Stomach (tissue), 19 donors: ENCODE measurements at places on chromosomes 16 and 17. TPM values are rescaled to one million over a fixed set of nuclear protein-coding genes. Genes with fewer than 3 reads are reported as not detected.

The HEATR9 gene
- polyA plus RNA-seq: not detected

The ATP5PD gene
- 546 TPM for polyA plus RNA-seq

The CNGB1 gene
- 0.08 TPM for polyA plus RNA-seq

The HS3ST4 gene
- polyA plus RNA-seq: 0.58 TPM

The ITGAD gene
- polyA plus RNA-seq: not detected

The PERCC1 gene
- polyA plus RNA-seq: not detected

The MMP28 gene
- 3.1 TPM for polyA plus RNA-seq

The KRTAP3-1 gene
- not detected for polyA plus RNA-seq

The ARL16 gene
- polyA plus RNA-seq: 67.1 TPM

The PSMD12 gene
- 16.9 TPM for polyA plus RNA-seq

The RBBP6 gene
- 29.8 TPM for polyA plus RNA-seq

The KCTD5 gene
- polyA plus RNA-seq: 14.4 TPM

The ARL4D gene
- polyA plus RNA-seq: 4.9 TPM

The MT4 gene
- not detected for polyA plus RNA-seq

The OR3A1 gene
- polyA plus RNA-seq: not detected

The OR2C1 gene
- not detected for polyA plus RNA-seq

The PRSS27 gene
- polyA plus RNA-seq: 0.76 TPM

The CALB2 gene
- 0.87 TPM for polyA plus RNA-seq

The EPN3 gene
- 25.9 TPM for polyA plus RNA-seq

The TTYH2 gene
- polyA plus RNA-seq: 1.8 TPM

The CACNA1H gene
- polyA plus RNA-seq: 1.5 TPM

The NEUROD2 gene
- 0.31 TPM for polyA plus RNA-seq

The PPL gene
- polyA plus RNA-seq: 96.8 TPM

The LRRC3C gene
- not detected for polyA plus RNA-seq

The TBX6 gene
- 2.1 TPM for polyA plus RNA-seq

The UTS2R gene
- polyA plus RNA-seq: not detected

The KRT12 gene
- polyA plus RNA-seq: not detected

The CACNG1 gene
- polyA plus RNA-seq: not detected

The PKMYT1 gene
- 9.5 TPM for polyA plus RNA-seq

The SHPK gene
- 4.9 TPM for polyA plus RNA-seq

The GNGT2 gene
- polyA plus RNA-seq: 2.9 TPM

The OR1G1 gene
- not detected for polyA plus RNA-seq

The COTL1 gene
- 184 TPM for polyA plus RNA-seq

The AMZ2 gene
- polyA plus RNA-seq: 47.7 TPM

The PIGS gene
- polyA plus RNA-seq: 25.7 TPM

The GGT6 gene
- polyA plus RNA-seq: 22.2 TPM

The ACSM5 gene
- 1.5 TPM for polyA plus RNA-seq

The SPNS3 gene
- polyA plus RNA-seq: 0.48 TPM

The FADS6 gene
- 0.50 TPM for polyA plus RNA-seq

The GPRC5C gene
- polyA plus RNA-seq: 84.5 TPM

The WSCD1 gene
- 1.2 TPM for polyA plus RNA-seq
